ENCODE measurements at places on chromosomes 7 and 10.
A peak's percentile ranks its signal among the peaks of the same experiment; 100 is the strongest.

GRCh38 chr7:82600531-82600930 lies 157.0 kb upstream of the CACNA2D1 start:
- no peak for DNase-seq

DNA sequence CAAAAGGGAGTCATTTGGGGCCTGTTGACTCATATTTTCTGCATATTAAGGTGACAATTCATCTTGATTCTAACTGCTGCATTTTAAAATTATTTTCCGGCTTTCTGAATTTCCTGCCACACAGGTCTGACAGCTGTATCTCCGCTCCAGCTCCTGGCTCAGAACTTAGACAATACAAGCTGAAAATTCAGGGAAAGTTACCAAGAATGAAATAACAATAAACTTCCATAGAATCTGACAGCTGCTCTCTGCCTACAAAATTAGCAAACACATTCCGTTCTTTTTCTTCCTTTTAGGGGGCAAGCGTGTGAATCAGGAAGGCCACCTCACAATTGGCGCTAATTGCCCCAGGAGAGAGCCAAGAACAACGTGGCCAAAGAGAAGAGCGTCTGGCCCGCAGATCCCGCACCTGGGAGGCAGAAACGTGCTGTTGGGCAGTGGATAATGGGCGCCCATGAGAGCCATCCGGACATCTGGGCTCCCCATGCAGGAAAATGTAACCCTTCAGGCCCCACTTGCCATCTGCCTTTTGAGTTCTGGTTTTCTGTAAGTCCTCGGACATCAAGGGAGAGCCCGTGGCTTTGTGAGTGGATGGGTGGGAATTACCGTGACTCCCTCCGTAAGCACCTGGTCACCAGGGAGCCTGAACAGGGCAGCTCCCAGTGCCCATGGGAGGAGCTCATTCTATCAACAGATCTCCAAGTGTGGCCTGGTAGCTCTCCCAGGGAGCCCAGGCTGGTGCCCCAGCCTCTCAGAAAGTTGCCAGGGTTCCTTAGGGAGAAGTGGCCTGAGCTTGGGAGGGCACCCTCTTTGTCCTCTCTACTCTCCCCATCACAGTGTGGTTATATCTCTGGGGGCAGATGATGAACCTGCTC lies 5.0 kb downstream of the CLRN3 start:
- no peak for DNase-seq

GRCh38 chr10:22824520-22824919 lies 103.3 kb upstream of the ARMC3 start:
- no peak for DNase-seq

DNA sequence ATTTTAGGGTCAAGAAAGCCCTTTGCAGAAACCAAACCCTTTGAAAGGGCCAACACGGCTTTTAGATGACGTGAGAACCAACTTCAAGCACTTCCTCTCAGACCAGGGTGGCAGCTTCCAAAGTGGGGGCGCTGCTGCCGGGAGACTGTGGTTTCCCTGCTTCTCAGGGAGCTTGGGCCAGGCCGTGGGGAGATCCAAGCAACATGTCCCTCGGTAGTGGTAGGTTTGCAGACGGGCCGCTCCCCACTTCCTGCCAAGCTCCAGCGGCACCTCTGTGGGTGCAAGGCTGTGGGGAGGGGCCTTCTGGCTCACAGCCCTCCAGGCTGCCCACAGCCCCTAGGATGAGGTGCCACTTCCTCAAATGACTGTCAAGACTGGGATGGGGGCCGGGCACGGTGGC lies 132.4 kb downstream of the FAM53B start:
- DNase-seq = no peak

DNA sequence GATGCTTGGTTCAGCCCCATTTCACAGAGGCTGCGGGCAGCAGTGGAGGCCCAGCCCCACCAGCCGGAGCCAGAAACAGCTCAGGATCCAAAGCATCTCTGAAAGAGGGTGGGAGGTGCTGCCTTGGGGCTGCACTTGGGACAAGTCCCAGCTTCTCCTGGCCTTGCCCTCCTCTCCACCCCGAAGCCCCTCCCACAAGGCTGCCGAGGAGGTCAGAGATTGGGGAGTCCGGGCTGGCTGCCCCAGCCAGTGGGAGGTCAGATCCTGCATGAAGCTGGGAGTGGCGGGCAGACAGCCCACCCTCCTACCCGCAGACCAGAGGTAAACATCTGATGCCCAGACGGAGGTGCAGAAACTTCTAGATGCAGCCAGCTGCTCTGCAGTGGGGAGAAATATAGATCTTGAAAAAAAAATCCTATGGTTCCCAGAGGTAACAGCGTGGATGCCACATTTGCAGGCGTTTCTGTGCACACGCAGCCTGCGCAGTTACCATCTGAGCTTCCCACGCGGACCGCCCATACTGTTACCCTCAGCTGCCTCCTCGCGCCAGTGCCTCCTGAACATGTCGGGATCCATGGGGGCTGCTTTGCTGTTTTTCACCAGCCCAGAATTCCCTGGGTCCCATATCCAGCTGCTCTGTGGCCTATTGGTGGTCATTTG lies 36.9 kb upstream of the GNA12 start:
- no peak for DNase-seq

GRCh38 chr7:35252612-35253459 lies 1.1 kb downstream of the TBX20 start:
- no peak for DNase-seq

DNA sequence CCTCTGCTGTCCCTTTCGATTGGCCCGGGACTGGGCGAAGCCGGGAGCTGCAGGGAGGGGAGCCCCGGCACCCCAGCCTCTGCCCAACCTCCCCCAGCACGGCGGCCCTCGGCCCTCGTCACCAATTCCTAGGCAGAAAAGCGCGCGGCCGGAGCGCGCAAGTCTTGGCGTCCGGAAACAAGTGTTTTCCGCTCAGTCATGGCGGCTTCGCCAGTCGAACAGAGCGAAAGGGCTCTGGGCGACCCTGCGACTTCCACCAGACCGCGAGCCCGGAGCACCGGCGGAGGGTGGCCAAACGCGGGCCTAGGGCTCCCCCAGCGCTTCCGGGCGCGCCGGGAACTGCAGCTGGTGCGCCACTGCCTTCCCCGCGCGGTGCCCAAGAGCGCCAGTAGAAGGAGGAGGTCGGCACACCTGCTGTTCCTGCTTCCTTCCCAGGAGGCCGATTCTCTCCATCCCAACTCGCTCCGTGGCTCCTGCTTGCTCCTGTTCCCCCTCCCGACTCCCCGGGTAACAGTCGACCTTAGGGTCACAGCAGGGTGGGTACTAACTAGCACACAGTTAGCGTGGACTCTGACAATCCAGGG lies 729.9 kb downstream of the ZWINT start:
- peak; percentile 21 for DNase-seq

- no peak for DNase-seq
Measured at GRCh38 chr10:72263613-72264241, 10.0 kb upstream of the DDIT4 start.

GRCh38 chr10:99595770-99596465 lies 24.3 kb downstream of the SLC25A28 start:
- DNase-seq = no peak

GRCh38 chr7:105980645-105981396 lies 17.8 kb downstream of the CDHR3 start:
- DNase-seq = no peak

- no peak for DNase-seq
Measured at GRCh38 chr7:139731802-139732470, 45.9 kb downstream of the HIPK2 start.

DNA sequence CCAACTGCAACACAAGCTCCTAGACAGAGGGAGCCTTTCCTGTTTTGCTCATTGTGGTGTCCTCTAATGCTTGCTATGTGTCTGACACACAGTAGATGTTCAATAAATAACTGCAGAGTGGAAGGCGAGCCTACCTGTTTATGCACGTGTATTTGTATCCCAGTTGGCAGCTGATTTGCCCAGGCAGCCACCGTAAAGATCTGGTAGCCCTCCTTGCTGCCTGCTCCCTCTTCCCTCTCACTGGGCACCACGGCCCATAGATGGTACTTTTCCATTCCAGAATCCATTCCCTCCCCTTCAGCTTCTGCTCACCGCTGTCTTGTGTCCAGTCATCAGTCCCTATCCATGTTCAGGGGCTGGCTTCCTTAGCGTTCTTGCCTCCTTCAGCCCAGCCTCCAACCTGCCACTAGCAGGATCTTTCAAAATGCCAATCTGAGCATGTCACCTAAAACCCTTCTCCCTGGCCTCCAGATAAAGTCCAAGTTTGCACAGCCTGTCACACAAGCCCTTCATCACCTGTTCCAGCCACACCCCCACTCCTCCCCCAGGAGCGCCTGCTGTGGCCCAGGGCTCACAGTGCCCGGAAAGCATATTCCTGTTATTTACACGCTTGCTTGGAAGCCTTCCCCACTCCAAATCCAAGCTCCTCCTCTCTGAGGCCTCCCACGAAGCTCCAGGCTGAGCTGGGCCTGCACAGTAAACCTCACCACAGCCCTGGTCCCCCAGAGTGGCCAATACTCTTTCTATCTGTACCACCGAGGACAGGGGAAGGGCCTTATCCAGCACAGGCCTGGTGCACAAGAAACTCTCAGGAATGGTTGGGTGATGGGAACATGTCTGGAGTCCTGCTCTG lies 21.0 kb downstream of the ZCCHC24 start:
- no peak for DNase-seq

DNA sequence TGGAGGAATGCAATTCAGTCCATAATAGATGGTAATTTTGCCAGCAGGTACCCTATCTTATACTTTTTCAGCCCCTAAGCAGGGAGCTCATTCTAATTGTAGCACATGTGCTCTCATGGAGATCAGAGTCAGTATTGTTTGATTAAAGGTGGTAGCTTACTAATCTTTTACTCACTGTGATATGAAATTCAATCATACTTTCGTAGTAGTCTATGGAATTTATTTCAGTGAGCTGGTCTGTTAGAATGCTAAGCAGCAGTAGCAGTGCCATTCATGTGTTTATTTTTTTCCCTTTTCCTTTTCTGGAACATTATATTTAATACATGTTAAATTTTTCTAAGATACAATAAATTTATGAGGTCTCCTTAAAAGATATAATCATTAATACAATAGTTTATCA lies 109.0 kb downstream of the ST7 start:
- no peak for DNase-seq

GRCh38 chr7:7352845-7353244 lies 170.5 kb downstream of the C1GALT1 start:
- no peak for DNase-seq

DNA sequence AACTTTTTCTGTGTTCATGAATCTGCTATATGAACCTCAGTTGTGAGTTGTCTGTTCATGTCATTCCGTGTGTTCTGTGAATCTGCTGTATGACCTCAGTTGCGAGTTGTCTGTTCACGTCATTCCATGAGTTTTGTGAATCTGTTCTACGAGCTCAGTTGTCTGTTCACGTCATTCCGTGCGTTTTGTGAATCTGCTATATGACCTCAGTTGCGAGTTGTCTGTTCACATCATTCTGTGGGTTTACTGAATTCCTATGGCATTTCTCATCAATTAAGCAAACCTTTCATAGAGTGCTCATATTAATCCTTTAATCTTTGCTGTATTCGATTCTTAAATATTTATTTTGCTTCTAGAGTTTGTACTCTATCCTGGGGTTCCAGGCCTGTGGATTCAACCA lies 150.6 kb downstream of the DIP2C start:
- DNase-seq = no peak

GRCh38 chr10:117442944-117443685 lies 67.9 kb upstream of the PDZD8 start:
- peak; percentile 44 for DNase-seq

DNA sequence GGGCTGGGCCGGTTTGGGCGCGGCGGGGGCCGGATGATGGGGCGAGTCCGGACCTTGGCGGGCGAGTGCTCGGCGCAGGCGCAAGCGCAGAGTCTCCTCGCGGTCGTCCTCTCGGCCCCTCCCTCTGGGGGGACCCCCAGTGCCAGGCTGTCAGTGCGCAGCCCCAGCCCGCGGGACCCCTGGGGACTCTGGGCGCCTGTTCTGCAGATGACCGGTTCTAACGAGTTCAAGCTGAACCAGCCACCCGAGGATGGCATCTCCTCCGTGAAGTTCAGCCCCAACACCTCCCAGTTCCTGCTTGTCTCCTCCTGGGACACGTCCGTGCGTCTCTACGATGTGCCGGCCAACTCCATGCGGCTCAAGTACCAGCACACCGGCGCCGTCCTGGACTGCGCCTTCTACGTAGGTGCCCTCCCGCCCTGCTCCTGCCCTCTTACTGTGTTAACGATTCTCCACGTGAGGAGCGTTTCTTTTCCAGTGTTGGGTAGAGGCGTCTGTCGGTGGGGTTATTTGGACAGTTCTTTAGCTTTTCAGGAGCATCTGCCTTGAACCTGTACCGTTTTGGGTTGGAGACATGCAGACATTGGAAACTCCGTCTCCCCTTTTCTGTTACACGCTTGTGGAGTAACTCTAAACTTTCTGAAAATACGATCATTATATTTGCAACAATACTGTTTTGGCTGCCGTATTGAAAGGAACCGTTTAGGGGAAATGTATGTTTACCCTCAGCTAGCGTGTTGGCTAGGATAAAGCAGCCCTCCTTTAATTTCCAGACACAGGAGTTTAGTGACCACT lies 706 bp downstream of the BUB3 start:
- no peak for DNase-seq

GRCh38 chr10:24723386-24723787 lies 300 bp downstream of the ARHGAP21 start:
- peak; percentile 12 for DNase-seq

- DNase-seq = no peak
Measured at GRCh38 chr10:4851846-4852245, 25.8 kb downstream of the AKR1E2 start.

- DNase-seq = no peak
Measured at GRCh38 chr7:44216521-44217222, 15.9 kb downstream of the YKT6 start.

DNA sequence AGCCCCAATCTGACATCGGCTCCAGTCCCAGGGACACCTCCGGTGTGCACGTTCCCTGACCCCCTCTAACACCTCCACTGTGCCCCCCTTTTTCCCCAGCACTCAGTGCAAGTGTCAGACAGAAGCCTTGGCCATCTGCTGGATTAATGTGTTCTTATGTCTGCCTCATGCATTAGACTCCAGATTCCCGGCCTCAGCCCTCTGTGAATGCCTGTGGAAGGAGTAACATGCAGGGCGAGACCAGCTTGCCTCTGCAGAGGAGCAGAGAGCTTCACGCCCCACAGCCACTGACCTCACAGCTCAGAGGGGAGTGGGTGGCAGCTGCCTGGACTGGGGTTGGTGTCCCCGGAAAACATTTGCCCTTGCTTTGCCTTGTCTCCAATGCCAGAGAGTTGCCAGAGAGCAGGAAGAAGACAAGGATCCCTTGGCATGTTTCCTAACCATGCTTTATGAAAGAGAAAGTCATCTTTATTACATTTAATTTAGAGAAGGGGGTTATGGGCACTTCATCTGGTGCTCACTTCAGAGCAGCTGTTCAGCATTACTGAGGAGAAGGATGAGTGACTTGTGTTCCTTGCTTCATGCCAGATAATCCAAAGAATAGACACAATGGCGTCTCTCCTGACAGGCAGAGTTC lies 91.6 kb upstream of the CXCL12 start:
- DNase-seq = no peak

- DNase-seq = no peak
Measured at GRCh38 chr10:129523031-129523722, 56.1 kb downstream of the MGMT start.

- DNase-seq = no peak
Measured at GRCh38 chr10:60800918-60801317, 22.6 kb downstream of the CDK1 start.
